ENCODE measurements at places on chromosomes 11 and 22.
A peak's percentile ranks its signal among the peaks of the same experiment; 100 is the strongest.

- DNase-seq, result no peak
These were observed 24.7 kb downstream of the IL10RA start for GRCh38 chr11:118010738-118011461.

DNA sequence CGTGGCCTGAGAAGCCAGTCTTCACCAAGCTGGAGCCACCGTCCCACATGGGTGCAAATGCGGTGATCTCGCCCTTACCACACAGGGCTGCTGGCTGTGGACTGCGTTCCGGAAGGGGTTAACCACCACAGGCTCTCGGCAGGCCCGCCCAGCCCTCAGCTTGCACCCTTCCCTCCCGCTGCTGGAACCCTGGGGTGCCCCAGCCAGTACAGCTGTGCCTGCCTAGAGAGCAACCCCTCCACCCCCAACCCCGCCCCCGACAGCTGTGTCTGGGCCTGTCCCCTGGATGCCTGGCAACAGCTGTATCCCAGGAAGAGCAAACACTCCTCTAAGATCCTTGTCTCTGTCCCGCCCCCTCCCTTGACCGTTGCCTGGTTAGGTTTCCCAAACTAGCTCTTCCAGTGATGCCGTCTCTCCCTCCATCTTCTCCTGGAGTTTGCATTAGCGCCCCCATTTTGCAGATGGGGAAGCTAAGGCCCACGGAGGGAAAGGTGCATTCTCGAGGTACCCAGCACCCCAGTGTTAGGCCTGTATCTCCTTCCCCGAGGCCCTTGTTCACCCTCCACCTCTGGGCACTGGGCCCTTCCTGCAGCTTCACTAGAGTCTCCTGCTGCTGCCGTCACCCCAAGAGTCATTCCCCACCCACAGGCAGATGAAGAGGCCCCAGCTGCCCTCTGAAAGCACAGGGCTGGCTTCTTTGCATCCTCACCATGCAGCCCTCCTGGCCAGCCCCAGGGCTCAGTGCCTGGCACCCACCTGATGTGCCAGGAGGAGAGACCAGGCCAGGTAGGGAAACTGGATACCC is 12.6 kb upstream of the COX8A start:
- no peak for DNase-seq

DNA sequence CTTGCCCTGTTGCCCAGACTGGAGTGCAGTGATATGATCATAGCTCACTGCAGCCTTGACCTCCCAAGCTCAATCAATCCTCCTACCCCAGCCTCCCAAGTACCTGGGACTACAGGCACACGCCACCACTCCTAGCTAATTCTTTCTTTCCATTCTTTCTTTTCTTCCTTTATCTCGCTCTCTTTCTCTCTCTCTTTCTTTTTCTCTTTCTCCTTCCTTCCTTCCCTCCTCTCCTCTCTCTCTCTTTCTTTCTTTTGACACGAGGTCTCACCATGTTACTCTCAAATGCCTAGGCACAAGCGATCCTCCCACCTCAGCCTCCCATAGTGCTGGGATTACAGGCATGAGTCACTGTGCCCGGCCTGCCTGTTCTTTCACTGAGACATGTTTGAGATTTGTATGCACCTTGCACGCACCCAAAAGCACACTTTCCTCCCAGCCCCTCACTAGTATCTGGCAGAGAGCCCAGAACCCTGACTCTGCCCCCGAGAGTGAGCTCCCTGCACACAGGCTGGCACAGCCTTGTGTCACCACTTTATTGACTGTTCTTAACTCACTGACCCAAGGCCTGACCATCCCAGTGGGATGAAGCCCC is 56.8 kb downstream of the CD6 start:
- peak; percentile 36 for DNase-seq

DNA sequence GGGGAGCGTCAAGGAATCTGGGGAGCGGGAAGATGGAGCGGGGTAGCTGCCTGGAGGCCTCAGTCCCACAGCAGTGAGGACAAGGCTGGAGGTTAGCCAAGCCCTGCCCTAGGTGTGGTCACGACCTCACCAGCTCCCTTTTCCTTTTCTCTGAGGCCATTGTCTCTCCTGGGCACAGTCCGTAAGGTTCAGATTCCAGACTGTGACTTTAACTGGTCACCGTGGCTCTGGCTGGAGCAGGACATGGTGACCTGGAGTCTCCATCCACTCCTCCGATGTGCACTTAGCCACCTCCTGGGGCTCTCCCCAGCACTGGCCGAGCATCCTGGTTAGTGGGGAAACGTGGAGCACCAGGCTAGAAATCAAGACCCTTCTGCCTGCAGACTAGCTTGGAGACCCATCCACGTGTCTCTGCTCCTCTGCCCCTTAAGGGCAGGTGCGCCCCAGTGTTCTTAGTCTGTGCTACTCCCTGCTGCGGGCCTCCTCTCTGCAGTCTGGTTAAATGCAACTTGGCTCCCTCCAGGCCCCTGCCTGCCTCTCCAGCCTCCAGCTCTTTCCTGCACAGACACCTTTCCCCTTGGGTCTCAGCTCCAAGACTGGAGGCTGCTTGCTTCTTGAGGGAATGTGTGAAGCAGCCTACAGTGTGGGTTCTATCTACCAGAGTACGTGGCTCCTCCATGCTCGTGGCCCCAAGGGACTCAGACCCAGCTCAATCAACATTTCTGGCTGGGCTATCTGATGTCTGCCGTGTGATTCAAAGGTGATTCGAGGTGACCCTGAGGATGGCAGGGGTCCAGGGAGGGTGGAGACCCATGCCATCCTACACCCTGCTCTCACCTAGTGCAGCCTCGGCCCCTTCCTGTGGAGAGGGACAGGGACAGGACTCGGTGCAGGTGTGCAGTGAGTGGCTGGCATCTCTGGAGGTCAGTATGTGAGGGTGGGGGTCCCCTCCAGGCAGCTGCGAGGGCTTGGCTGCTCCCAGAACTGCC is 5.2 kb downstream of the SLC25A1 start:
- peak; percentile 56 for DNase-seq

DNA sequence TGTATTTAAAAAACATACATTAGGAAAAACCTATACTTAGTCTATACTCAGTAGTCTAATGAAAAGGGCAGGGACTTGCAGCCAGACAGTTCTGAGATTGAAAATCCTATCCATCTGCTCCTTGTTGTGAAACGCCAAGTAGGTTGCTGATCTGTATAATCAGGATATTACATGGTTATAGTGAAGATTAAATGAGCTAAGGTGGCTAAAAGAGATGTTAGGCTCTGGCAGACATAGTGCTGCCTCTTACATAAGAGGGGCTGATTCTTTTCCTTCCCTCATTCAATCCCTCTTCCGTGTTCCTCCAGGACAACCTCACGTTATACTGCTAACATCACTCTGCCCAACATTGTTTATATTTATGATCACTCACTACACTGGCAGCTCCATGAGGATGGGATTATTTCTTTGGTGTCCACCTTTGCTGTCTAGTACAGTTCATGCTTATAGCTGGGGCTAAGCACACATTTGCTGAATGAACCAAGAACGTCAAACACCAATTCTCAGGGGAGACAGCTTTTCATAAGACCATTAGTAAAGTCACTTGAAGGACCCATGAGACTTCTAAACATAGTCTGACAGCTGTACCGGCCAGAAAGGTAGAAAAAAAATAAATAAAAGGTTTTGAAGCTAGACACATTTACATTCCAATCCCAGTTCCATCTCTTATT is 46.3 kb downstream of the GAB2 start:
- DNase-seq, result no peak

DNA sequence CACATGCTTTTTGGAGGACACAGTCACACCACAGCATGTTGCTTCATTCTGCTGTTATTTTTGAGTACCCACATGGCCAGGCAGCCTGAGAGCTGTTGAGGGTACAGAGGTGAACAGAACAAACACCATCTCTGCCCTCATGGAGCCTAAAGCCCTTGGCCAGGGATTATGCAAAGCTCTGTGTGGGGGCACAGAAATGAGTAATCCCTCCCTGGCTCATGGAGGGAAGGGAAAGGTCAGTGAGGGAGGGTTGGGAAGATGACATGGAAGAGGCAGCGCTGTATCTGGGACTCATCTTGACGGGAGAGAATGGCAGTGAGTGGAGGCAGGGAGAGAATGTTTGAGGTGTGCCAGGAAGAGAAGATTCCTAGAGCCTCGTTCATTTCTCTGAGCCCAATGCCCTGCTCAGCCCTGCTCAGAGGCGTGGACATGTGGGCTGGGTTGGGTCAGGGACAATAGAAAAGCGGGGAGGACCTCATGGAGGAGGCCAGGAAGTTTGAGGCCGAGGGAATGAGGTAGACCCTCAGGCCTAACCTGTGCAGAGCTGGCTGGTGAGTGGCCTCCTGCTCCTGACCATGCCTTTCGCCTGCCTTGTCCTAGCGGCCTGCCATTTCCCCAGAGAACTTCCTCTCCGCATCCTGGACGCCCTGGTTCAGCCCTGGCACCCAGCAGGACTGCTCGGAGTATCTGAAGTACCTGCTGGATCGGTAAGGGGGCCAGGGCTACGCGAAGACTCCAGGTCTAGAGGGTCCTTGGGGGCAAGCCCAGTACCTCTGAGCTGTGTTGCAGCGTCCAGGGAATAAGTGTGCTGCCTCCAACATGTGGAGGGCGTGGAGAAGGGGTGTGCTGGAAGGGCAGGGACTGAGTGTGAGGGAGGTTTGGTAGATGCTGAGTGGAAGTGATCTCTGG is 19.8 kb downstream of the USP35 start:
- DNase-seq, result no peak

DNA sequence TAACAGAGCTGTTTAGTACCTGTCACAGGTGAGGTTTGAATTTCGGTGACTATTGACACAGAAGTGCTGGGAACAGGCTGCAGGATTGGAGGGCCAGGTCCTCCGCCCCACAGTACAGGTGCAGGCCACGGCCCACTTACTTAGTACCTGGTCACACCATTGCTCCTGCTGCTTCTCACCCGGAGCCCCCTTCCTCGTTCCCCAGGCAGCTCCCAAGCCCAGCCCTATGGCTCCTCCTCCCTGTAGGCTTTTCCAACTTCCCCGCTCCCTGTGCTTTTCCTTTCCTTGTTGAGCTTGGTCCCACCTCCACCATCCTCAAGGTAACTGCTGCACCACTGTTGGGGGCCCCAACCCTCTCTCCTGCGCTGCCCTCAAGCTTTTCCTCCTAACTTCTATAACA is 27.9 kb upstream of the ANO1 start:
- no peak for DNase-seq

DNA sequence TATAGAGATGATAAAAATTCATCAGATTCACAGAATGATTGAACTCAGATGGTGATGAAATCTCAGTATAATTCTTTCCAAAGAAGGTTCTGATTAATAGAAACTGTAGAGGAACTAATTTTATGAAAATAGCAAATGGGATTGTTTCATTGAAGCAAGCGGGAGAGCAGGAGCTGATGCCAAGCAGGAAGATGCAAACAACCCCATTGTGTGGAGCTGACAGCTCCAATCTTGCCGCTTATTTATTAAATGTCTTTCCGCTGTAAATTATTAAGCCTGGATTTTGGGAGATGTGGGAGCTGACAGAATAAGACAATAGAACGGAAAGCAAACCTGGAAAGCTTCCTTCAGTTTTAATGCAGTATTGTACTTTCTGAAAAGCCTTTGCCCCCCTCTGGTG is 6.0 kb upstream of the TMEM218 start:
- DNase-seq, result no peak

- DNase-seq, result peak; percentile 66
These were observed 28.5 kb upstream of the RBX1 start for GRCh38 chr22:40922484-40923303.

- DNase-seq, result no peak
These were observed 76.2 kb upstream of the TTLL12 start for GRCh38 chr22:43262990-43263644.

DNA sequence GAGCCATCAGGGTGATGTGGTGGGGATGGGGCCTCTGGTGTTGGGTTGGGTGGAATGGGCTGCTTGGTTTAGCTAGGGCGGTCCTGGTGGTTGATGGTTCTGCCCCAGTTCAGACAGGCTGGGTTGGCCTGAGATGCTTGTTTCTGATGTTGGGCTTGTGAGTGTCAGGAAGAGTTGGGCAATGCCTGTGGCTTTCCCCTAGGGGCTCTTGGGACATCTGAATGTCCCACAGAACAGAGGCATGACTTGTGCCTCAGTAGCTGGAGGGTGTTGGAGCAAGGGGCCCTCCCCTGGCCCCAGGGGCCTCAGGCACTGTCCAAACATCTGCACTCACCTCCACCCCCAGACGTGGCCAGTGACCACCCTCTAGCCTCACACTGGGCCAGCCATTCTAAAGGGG is 14.0 kb upstream of the CTSD start:
- DNase-seq, result no peak

DNA sequence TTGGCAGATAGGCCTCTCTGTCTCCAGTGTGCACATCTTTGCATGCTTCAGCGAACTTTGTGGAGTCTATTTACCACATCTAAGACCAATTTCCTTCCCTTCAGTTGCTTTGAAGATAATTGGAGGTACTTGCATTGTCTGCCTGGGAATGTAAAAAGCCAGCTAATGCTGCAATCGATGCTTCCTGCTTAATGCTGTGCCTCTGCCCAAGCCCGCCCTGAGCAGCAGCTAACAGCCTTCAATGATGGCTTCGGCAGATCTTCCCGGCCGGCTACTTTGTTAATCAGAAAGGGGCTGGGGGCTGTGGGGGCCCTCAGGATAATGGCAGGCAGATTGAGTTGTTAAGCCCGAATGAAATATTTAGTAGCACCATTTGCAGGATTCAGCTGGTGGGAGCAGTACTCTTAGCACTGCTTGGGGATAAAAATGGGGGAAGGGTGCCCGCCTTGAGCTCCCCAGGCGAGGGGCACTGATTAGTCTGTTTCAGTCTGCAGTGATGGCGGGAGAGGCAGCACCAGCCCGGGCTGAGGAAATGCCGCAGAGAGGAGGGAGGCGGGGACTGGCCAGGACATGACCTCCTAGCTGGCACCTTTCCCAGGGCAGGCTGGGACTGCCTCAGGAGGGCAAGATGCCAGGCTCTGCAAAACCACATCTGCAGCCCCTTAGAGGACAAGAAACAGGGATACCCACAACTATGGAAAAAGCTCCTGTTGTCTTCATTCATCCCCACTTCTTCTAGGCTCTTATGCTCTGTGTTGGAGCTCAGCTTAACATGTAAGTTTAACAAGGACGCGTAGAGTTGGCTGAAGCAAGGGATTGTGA is 460.0 kb downstream of the BUD13 start:
- peak; percentile 1 for DNase-seq

GRCh38 chr11:111336582-111337256 is 38.4 kb downstream of the POU2AF3 start:
- DNase-seq, result peak; percentile 70

GRCh38 chr11:121538054-121538453 is 85.3 kb upstream of the SORL1-AS1 start:
- no peak for DNase-seq

DNA sequence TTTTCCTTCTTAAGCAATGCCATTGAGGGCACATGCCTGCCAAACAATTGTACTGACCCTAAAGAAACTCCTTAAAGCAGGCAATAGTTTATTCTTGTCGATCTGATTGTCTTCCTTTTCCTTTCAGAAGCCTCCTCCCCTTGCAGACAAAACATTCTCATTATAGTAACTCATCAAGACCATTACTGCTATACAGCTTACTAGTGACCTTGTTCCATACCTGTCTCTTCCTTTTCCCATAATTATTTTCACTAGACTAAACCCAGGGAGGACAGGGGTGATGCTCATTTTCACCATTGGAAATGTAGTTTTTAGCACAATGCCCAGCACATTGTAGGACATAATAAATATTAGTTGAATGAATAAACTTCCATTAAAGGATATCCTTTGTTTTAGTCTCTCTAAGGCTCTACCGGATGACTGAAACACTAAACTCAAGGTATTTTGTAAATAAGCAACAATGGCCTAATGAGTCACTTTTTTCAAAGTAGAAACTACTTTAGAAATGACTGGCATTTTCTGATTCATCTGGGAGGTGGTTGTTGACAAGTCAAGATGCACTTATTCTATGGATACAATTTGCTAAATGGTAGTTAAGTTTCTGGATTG is 9.3 kb upstream of the MSANTD4 start:
- DNase-seq, result peak; percentile 28

Data from MCF 10A (cell line).